ENCODE measurements at places on chromosomes 16 and 17. TPM values are rescaled to one million over a fixed set of nuclear protein-coding genes. Genes with fewer than 3 reads are reported as not detected.

The SLFN11 gene
- 0.14 TPM for total RNA-seq

- no peak for DNase-seq
Observed at GRCh38 chr17:16866436-16866835, 105.5 kb downstream of the TNFRSF13B start.

- DNase-seq: no peak
Observed at GRCh38 chr16:48188449-48189102, 32.8 kb upstream of the ABCC12 start.

The TMEM106A gene
- 11.4 TPM for total RNA-seq

The SOCS1 gene
- 9.2 TPM for total RNA-seq

All from endodermal cell (in vitro differentiated cells).